ENCODE measurements at places on chromosomes 4 and X.
A peak's percentile ranks its signal among the peaks of the same experiment; 100 is the strongest.

GRCh38 chr4:37434469-37434868, 189.9 kb downstream of the NWD2 start:
- DNase-seq: no peak

- no peak for DNase-seq
Observed at GRCh38 chrX:135476378-135476777, 44.1 kb upstream of the INTS6L start.

DNA sequence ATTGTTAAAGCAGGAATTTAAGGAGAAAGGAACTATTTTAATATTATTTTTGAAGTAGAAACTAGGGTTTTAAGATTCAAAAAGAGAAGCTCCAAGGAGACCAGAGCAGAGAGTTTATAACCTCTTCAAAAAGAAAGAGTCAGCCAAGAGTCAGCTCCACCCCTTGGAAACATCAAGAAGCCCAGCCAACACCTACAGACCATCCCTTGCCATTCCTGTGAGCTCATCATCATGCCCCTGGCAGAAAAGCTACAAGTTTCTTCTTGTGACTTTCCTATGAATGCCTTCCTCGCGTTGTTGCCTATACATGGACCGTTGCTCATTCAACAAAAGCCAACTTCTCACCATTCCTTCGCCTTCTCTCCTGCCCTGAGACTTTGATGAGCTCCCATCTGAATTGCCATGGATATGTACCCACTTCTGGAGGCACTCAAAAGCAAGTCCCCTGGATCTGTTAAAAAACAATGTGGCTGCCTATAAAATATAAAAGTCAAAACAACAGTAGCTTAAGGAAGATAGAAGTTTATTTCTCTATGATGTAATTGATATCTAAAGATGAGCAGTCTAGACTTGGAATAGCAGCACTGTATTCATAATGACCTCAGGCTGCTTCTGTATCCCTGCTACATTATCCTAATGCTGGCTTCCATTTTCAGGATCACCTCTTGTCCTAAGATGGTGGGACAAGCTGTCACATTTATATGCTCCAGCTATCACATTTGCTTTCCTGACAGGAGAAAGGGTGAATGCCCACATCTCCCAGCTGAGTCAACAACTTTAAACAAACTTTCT, 20.3 kb downstream of the PLRG1 start:
- DNase-seq: no peak

- DNase-seq: no peak
Observed at GRCh38 chr4:117577686-117578311, 456.5 kb upstream of the NDST3 start.

- no peak for DNase-seq
Observed at GRCh38 chrX:31832263-31832662, 760.4 kb upstream of the FTHL17 start.

DNA sequence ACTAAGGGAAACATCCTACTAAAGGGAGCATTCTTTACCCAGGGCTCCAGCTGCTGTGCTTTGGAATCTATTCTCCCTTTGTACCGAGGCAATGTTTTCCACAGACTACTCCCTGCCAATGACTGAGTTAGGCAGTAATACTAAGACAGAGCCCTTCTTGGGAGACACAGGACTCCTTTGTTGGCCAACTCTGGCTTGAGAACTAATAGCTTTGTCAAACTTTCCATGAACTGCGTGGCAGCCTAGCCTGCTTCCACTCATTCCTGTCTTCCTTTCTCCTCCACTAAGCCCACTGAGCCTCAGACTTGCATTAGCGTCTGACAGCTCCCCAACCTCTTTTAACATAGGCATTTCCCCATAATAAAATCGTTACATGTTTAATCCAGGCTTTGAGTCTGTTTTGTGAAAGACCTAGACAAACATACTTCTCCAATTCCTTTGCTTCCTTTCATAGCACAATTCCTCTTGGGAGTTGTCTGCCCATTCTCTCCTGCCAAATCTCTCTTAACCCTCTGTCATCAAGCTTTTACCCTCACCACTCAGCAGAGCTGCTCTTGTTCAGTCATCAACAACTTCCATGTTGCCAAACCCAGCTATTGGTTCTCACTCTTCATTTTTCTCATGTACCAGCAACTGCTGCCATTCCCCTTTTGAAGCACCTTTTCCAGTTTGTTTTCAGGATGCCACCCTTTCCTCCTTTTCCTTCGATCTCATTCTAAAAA, 300.3 kb upstream of the IGFBP7 start:
- DNase-seq: no peak

DNA sequence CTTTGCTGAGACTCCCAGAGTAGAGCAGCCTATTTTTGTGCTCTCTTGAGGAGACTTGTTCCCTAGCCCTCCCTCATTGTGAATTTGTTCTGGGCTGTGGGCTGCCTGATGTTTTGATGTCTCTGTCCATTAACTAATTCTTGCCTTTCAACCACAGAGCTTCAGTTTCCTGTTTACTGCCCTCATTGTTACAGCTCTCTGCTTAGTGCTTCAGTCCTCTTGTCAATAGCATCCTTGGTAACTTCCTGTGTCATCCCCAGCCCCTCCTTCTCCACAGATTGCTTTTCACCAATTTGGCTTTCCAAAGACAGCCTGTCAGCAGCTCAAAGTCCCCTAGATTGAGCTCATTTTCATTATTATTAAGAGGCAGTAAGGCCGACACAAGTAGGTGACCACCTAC, 69.9 kb downstream of the COX7B2 start:
- DNase-seq: no peak

GRCh38 chr4:186808630-186809018, 85.0 kb upstream of the FAT1 start:
- DNase-seq: no peak

DNA sequence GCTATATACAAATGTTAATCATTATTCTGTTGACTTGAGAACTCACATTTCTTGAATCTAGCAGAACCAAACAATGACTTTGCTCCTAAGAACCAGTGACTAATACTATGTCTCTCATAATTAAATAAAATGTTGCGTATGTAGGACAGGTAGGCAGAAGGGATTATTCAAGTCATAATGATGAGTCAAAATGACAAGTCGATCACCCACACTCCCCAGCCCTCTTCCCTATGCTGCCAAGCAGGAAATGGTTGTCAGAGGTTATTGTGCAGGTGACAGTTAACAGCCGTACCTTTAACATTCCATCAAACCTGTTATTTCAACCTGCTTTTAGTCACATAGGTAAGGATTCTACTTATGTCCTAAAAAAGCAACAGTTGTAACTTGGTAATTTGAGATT, 22.0 kb upstream of the STK26 start:
- peak; percentile 24 for DNase-seq

GRCh38 chr4:76016393-76016792, 6.9 kb downstream of the CXCL10 start:
- DNase-seq: no peak

DNA sequence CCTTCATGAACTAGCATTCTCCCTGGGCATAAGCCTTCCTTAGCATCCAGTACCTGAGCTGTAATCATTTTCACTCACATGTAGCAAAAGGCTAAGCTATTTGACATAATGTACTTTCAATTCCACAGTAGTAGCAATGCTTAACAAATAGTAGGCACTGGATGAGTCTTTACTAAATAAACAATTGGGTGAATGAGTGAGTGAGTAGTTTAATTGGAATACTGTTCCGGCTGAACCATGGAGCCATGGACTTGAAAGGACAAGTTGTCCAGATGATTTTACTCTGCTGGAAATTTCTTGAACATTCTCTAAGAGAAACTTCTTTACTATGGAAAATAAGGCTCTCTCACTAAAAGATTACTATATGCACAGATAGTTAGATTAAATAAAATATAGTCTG, 159.3 kb downstream of the FAM47B start:
- DNase-seq: no peak

GRCh38 chrX:150038315-150038714, 100.0 kb upstream of the EOLA2 start:
- DNase-seq: no peak

DNA sequence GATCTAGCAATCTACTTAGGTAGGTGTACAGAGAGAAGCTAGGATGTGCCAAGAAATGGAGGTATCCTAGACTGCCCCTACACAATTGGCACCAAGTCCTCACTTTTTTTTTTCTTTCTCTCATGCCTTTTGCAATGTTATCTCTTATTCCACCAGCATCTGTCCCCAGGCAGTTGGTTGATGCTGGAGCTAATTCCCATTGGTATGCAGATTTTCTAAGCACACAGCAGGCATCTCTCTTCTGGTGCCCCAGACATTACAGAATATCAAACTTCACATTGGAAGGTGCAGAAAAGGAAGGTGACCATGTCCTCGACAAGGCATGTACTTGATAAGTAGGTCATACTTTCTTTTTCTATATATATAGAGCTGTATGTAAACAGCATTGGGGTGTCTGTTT, 21.6 kb downstream of the LUZP4 start:
- DNase-seq: no peak

GRCh38 chr4:142009751-142010150, 373.4 kb downstream of the IL15 start:
- no peak for DNase-seq

DNA sequence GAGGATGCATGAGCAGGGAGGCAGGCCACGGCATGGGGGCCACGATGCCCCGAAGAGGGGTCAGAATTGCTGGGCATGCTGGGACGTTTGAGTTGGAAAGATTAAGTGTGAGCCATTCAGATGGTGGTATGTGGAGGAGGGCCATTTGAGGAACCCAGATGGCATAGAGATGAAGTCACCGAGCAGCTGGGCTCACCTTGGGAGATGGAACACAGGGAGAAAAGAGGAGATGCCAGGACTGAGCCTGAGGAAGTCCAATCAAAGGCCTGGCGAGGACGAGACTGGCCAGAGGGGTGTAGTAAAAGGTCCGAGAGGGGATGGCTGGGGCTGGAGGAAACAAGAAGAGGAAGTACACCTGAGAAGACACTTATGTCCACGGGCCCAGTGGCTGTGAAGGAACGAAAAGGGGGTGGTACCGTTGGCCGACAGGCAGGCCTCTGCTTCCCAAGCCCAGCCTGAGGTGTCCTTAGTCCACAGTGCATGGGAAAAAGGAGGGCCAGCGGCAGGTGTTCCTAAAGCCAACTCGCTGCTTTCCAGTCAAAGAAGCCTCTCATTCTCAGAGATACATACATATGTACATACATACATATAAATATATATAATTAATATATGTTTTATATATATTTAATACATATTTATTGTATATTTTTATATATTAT, 54.6 kb upstream of the CLCN4 start:
- DNase-seq: no peak

GRCh38 chr4:153616006-153616555, 68.0 kb upstream of the TLR2 start:
- DNase-seq: peak; percentile 14

DNA sequence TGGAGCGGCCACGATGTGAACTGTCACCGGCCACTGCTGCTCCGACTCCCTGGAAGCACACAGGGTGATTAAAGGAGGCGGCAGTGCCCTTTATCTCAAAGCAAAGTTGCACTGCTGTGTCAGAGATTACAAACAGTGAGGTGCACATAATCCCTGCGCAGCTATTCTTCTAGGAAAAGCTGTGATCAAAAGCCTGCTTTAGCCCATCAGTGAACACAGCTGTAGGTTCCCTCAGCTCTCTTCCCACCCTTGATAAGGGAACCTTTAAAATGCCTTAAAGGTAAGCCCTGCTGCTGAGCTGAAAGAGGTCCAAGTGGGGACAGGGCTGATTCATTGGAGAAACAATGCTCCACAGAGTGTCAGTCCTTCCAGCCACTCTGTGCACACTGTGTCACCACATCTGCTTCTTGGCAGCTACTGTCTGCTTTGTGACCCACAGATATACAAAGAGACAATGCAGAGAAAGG, 127.6 kb downstream of the EIF4E start:
- no peak for DNase-seq

GRCh38 chr4:8744083-8744805, 127.4 kb downstream of the HMX1 start:
- DNase-seq: no peak

- DNase-seq: no peak
Observed at GRCh38 chrX:115939636-115940160, 230.8 kb upstream of the AGTR2 start.

GRCh38 chrX:15724911-15725310, 13.2 kb upstream of the CA5B start:
- no peak for DNase-seq

GRCh38 chr4:122617597-122618593, 3.0 kb downstream of the IL21 start:
- no peak for DNase-seq

- no peak for DNase-seq
Observed at GRCh38 chrX:142040906-142041305, 137.2 kb downstream of the MAGEC1 start.

GRCh38 chr4:153684182-153684970, at the start of gene TLR2:
TSS of gene TLR2 (plus strand) at chr4:153684280. CDS start at chr4:153702908, 18,628 bp downstream.
- peak; percentile 69 for DNase-seq

DNA sequence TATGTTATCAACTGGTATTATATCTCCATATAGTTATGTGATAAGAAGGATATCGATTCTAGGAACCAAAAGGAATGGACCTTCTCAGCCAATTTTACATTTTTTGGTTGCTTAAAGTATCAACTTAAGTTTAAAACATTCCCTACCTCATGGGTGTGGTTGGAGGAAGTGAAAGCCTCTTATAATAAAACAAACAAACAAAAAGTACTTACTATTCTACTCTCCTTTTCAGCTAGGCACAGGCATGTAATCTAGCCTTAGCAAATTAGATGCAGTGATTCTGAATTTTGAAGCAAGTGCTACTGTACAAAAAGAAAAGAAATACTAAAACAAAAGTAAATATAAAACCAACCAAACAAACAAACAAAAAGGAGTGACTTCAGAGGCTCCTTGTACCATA, 485.4 kb downstream of the C4orf33 start:
- DNase-seq: no peak

GRCh38 chr4:122218762-122219161, 66.6 kb downstream of the BLTP1 start:
- DNase-seq: no peak

DNA sequence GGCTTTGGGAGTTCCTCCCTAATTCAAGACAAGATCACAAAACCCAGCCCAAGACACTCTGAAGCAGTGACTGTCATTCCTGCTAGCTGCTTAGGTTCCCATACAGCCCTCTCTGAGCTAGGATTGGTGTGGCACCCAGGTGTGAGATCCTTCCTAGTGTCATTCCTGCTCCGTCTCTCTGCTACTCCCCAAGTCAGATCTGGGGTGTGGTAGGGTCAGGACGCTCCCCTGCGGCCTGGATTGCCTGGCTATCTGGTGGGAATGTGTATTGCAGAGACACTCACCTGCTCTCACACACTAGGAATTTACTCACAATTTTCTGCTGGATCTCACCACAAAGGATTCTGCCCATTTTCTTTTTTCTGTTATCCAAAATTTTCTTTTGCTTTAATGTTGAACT, 560.8 kb upstream of the ATOH1 start:
- no peak for DNase-seq

- no peak for DNase-seq
Observed at GRCh38 chr4:2786794-2787229, 6.1 kb upstream of the SH3BP2 start.

DNA sequence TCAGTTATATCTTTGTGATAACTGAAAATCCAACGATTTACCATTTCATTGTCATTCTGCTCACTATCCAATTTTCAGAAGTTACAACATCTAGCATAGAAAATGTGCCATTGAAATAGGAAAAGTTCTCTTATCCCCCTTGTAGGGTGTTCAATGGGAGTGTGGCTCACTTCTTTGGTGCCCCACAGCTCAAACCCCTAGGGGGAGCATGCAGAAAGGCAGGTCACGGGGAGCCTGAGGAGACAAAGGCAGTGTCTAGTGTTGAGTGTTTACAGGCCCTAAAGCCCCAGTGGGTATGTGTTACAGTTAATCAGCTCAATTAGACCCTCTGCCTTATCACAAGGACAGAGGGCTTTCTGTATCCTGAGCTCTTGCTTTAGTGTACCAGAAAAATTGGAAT, 243.4 kb upstream of the GRID2 start:
- DNase-seq: no peak
